Renal cortical epithelial cell (primary cell): ENCODE measurements at places on chromosomes 12 and 14. TPM values are rescaled to one million over a fixed set of nuclear protein-coding genes. Genes with fewer than 3 reads are reported as not detected.

DNA sequence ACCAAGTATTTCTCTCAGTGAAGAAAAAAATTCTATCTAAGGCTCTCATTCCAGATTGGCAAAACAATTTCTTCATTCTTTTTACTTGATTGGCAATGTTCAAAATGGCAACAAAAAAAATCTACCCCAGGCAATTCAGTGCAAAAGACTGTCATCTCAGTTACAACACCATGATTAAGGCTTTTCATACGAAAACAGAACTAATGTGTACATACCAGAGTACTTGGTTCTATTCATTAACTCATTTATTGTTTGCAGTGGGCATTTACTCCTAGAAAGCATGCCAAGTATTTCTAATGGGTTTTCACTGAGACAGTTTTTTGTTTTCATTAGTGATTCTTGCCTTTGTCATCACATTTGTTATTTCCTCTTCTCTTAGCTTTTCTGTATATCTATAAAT lies 33.0 kb downstream of the DBX2 start:
- DNase-seq, result peak; percentile 84

- DNase-seq, result peak; percentile 9
Observed at GRCh38 chr14:72708708-72709475, 185.0 kb downstream of the DPF3 start.

Gene NDRG2
- 0.35 and 4.6 TPM in 2 replicates for total RNA-seq

- DNase-seq, result no peak
Observed at GRCh38 chr14:50345846-50346422, 33.8 kb downstream of the DMAC2L start.

Gene TOMM20L
- not detected in 2 replicates for total RNA-seq

DNA sequence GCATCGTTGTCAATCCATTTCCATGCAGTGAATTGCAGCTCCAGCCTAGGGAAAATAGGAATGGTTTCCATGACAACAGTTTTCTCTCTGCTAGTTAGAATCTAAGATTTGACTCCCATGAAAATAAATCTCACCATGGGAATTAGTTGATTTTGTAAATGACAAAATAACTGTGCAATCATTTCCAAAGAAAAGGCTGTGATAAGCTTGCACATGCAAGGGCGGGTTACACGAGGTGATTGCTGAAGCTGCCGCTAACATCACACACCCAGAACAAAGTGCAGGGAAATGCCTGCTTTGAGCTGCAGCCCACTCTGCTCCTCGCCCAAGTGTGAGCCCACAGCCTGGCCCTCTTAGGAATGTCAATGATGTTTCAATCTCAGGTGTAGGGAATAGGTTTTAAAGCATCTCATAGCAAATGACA lies 53.8 kb downstream of the TRIM9 start:
- no peak for DNase-seq

Gene TMEM19
- 57.5 and 59.6 TPM in 2 replicates for total RNA-seq

Gene OAS2
- 0.30 and 3.8 TPM in 2 replicates for total RNA-seq

DNA sequence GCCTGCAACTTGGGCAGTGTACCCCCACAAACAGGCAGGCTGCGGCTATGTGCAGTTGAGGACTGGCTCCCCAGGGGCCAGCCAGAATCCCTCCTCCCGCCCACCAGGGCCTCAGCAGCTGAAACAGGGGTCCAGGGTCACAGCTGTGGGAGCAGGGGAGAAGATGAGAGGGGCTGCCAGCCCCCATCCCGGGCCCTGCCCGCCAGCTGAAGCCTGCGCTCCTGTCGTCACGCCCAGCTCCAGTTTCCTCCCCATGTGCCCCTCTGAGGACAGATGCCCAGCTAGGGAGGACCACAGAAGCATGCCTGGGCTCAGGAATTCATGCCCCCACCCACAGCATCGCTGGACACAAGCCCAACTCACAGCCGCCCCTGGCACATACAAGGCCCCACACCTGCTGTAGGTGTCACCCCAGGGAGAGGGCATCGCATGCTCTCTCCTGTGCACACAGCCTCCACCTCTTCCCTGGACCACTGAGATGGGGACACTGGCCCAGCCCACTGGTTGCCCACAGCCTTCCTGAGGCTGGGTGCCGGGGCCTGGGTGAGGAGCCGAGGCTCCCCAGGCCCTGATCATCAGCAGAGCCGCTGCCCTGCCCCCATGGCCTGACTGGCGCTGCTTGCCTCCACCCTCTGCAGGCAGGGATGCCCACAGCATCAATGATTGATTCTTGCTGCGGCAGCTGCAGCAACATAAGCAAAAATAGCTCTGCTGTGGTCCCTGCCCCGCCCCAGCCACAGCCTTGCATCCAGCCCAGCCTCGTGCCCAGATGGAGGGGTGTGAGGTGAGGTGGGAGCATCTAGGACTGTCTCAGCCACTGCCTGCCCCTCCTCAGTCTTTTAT lies 3.7 kb upstream of the CLBA1 start:
- DNase-seq, result no peak

GRCh38 chr12:15928870-15929571 lies 17.9 kb downstream of the DERA start:
- DNase-seq, result no peak

DNA sequence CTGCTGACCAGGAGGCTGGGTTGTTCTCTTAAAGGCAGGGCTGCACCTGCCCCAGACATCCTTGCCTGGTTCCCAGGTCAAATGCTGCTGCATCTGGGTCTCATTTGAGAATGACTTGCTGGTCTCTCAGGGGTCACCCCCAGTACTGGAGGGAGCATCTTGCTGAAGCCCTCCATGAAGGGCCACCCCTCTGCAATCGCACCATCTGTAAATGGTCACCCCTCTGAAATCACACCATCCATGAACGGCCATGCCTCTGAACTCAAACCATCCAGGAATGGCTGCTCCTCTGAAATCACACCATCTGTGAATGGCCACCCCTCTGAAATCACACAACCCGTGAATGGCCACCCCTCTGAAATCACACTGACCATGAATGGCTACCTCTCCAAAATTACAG lies 7.3 kb upstream of the SERPINA6 start:
- no peak for DNase-seq

Gene DPPA3
- not detected in 2 replicates for total RNA-seq

DNA sequence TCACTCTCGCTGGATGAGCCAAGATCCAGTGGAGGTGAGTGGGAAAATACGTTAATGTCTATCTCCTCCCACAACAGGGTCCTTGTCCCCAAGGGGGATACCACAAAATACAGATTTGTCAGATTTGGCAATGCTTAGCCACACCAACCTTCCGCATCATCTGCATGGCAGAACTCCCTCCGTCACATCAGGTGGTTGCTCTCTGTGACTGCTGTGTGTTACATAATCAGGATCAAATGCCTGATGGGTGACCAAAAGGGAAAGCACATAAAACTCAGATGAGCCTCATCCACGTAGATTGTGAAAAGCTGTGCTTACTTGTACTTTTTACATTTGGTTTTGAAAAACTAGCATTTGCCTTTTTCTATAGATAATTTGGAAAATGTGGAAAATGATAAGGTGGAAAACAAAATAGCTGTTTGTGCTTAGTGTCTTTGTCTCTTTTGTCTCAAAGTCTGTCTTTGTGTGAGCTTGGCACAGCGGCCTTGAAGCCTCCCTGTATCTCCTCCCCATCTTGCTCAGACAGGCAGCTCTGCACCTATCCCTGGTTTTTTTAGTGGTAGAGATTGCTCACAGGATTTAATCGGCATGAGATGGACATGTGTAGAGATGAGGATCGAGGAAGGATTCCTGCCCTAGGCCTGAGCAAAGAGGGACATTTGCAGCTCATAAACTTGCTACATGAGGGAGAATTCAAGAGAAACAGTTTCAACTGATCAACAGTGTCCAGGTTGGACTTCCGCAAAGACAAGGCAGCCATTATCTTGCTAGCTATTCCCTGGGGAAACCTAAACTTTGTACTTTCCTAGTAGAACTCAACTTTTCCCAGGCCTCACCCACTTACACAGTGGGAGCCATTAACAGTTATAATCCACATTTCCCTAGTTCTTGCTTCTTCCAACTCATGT lies 3.6 kb upstream of the FGF6 start:
- no peak for DNase-seq

Gene MANSC1
- 0.35 and 1.8 TPM in 2 replicates for total RNA-seq

DNA sequence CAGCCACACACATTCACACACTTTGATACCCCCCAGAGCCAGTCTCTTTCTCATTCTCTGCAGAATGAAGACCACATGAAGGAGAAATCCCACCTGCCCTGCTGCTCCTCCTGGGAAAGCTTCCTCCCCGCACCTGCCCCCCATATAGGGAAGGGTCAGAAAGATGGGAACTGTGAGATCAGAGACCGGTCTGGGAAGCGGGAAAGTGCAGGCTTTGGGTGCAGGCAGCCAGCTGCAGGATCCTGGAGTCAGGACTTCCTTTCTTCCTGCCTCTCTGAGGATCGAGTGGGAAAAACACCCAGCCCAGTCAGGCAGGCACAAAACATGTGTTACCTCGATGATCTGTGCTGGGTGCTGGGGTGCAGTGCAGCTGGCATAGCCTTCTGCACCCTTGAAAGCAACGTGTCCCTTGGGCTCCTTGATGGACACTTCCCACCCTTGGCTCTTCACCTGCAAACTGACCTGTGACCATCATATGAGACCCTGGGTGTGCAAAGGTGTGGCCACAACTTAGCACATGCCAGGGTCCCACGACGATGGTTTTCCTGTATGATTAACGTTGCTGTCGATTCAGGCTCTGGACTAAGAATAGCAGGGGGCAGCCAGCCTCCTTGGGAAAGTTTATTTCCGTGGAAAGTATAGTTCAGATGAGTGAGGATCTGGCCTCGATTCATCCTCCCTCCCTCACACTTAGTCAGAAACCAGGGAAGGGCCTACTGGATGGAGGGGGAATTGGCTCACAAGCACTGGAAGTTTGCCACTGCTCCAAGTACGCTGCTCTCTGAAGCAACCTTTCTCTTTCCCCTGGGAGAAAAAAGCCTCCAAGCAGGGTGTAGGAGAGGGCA lies 105.4 kb upstream of the MED13L start:
- DNase-seq, result peak; percentile 82

GRCh38 chr12:93198086-93198485 lies 179.6 kb upstream of the NUDT4 start:
- peak; percentile 97 for DNase-seq

GRCh38 chr12:127381681-127382080 lies 885.3 kb upstream of the TMEM132C start:
- DNase-seq, result peak; percentile 79

Gene DAO
- total RNA-seq, result not detected in 2 replicates

GRCh38 chr12:115763376-115763775 lies 514.1 kb downstream of the MED13L start:
- no peak for DNase-seq

DNA sequence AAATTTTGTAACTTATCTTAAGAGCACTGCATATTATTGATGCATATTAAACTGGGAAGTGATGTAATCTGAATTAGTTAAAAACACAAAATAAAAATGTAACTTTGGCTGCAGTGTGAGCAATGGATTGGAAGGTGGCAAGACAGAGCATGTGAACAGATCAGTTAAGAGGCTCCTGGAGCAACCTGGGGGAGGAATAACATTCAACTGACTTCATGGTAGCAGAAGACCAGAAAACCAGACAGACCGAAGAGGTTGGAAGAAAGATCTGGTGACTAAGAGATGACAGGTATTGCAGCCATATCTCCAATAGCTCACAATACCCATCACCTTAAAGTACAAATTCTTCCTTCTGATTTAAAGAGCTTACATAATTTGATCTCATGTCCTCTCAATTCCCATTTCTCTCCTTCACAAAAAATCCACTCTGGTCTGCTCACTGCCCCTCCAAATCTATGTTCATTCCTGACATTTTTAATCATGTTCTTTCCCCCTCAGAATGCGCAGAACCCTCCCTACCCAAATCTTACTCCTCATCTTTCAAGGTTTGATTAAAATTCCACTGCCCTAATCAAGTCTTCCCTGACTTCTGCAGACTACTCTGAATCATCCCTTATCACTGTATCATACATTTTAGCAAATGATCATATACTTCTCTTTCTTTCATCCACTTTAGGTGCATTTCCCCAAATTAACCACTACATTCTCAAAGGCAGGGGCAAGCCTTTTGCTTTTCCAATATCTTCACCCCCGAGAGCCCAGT lies 51.5 kb downstream of the DUSP16 start:
- DNase-seq, result peak; percentile 37

- no peak for DNase-seq
Observed at GRCh38 chr14:93302688-93303581, 29.9 kb downstream of the BTBD7 start.

DNA sequence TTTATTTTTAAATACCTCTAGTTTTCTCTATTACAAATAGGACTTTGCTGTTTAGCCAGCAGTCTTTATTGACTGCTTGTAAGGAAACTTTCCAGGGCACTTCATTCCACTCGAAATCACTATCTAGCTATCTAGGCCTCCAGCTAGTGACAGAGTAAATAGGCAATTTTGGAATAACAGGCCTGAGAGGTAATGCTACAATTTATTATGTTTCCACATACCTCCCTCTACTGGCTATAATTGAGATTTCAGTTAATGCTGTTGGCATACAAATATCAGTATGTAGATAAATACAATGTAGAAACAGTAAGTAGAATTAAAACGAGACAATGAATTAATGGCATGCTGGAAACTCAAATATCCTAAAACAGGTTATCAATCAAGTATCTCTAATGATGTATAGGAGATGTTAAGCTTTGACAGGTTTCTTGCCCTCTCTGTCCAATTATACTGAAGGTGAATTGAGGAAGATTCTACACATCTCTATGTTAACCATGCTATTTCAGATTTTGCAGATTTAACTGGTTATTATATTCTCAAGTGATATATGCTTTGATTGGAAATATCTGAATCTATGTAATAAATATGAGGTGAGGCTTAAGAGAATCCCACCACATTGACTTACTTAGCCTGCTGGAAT lies 7.2 kb downstream of the DTD2 start:
- DNase-seq, result peak; percentile 46

DNA sequence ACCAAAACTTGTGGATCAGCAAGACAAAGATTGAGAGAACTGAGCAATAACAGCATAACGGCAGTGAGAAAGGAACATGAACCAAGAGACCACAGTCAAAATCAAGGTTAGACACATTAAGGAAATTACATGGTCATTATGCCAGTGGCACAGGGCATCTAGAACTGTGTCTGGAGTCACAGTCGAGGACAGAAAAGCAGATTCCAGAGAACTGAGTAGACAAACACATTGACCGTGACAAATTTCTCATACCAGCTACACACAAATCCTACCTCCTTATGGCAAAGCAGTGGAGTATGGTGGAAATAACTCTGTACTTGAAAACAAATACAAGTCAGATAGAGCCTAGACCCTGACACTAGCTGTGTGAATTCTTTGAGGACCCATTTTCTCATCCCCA lies 367.3 kb downstream of the DUSP6 start:
- peak; percentile 8 for DNase-seq
